Hematopoietic multipotent progenitor cell treated with erythropoietin and hydrocortisone succinate and interleukin-3 and kit ligand, for 17 days (in vitro differentiated cells): ENCODE measurements at places on chromosomes 5 and 9.

- no peak for DNase-seq
Measured at GRCh38 chr5:73629456-73629855, 3.5 kb downstream of the ARHGEF28 start.

DNA sequence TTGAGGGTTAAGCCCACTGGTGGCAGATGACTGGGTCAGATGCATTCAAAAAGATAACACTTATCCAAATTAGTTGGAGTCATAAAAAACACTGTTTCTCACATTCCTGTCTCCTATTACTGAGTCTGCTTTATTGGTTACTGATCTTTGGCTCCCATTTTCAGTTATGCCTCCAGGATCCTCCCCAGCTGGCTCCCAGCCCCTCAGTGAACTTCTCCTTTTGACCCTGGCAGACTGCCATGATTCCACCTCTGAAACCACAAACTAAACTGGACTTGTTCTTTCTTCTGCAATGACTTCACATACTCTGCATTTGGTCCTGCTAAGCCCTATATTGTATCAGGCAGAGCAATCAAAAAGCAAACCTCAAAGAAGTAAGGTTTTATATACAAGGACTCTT is 860.8 kb upstream of the DMAC1 start:
- DNase-seq, result no peak

GRCh38 chr9:116945817-116946216 is 258.7 kb downstream of the TRIM32 start:
- no peak for DNase-seq

GRCh38 chr9:88236511-88237478 is 98.5 kb upstream of the SPATA31C2 start:
- no peak for DNase-seq

DNA sequence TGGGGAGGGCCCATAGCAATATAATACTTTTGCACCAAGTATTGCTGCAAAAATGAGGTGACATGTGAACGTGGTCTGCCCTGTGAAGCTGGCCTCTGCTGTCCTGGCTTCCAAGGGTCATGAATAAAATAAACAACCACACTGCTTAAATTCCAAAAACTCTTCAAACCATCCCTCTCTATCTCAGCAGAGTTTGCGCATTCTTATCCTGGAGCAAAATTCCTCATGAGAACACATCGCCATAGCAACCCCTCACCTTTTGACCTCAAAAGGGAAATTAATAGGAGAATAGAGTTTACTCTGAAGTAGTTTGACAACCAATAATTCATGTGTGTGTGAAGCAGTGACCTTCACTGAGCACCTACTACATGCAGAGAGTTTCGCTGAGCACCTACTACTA is 342.9 kb downstream of the SPOCK1 start:
- DNase-seq, result no peak

DNA sequence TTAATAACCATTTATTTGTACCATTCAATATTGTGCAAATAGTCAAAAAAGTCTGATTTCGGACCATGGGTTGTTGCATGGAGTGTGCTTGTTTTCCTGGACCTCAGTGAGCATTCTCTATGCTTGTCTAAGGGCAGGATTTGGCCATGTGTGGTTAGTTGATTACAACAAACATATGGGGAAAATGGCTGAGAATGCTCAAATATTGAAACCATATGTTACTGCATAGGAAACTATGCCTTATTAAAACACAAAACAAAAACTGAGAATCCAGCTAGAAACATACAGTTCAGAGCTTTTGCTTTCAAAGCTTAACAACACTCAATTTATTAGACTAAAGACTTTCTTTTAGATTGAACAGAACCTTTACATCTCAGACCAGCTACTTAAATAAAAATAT is 928.3 kb downstream of the NR2F1-AS1 start:
- DNase-seq, result no peak

DNA sequence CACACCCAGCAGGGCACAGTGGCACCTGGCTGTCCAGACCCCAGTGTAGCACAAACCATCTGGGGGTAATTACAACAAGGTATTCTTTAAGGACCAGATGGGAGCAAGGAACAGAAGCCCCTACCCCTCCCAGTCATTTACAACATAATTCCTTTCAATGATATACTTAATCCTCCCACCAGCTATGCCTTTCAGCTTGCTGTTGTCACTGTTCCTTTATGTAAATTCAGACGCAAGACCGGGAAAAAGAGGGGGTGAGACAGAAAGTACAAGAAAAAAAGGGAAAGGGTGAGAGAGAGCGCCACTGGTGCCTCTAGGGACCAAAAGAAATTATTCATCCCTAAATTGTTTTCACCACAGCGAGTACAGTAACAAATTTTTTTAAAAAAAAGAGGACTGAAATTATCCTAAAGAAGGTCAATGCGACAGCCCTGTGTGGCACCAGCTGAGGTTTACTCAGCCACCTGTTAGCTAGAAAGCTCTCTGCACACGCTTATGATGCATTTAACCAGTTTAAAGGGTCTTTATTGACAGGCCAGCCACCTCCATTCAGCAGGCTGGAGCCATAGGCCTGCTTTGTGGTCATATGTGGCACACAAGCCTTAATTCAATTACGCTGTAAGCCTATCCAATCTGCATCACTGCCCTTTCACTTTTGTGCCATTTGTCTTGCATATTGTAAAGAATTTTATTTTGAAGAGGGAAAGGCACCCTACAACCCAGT is 210.2 kb upstream of the ISL1 start:
- DNase-seq, result no peak

GRCh38 chr9:76716085-76716672 is 48.1 kb upstream of the PCA3 start:
- no peak for DNase-seq

- DNase-seq, result no peak
Measured at GRCh38 chr5:5199495-5199894, 59.4 kb downstream of the ADAMTS16 start.

DNA sequence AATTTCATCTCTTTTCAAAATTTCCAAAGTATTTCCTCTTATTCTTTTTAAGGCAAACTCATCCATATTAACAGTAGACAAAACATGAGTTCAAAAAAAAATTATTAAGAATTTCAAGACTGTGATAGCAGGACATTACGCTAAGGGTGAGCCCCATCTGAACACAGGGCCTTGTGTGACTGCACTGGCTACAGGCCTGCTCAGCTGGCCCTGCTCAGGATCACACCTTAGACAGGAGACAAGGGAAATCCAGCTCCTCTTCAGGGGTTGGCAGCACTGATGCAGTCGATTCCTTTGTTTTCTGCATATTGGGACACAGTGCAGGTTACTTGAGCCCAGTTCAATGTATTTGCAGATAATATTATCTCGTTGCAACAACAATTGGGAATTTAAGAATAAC is 444.7 kb downstream of the PLK2 start:
- peak; percentile 2 for DNase-seq

DNA sequence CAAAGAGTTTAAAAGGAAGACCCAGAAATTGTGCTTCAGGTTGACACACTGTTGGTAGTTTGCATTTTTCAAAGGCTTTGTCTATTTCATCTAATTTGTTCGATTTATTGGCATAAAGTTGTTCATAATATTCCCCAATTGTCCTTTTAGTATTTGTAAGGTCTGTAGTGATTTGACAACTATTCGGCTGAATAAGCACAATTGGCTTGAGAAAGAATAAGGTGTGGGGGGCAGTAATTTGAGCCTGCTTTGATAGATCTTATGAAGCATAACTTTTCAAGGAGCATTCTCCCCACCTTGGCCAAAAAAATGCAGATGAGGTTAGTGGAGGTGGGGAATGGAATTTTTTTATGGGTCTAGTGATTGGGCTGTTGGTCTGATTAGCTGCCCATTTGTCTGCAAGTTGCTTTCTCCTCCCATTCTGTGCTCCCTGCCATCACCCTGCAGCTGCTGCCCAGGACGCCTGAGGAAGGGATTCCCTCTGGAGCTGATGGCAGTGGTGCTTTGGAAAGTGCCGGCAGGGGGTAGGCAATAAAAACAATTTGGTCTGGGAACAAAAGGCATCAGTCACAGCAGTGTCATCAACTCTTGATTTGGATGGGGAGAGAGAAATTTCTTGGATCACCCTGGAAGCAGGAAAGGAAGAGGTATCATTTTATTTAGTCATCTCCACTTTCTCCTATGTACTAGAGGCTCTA is 26.6 kb downstream of the WNT8A start:
- no peak for DNase-seq

GRCh38 chr5:53488195-53488722 is 7.8 kb downstream of the FST start:
- DNase-seq, result no peak

DNA sequence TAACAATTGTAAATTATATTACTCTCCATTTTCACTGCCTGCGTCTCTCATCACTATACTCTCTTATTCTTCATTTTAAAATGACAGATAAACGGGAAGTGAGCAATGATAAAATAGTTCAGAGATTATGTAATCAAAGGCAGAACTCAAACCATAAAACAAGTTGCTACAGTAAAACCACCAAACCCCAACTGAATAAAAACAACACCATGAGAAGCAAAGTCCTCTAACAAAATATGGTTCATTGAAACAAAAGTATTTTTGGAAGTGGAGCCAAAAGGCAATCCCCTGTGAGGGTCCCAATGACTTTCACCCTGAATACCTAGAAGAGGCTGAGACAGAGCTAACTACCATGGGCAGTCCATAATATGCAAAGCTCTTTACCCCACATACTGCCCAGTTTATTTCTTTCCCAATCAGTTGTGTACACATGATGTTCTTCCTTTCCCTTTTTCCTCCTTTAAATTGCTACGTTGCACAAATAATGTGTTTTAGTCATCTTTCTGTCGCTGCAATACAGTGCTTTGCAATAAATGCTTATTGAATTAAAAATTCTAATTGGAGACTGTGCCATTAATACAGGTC is 64.0 kb upstream of the PTGER4 start:
- DNase-seq, result no peak

GRCh38 chr9:132242621-132243155 is 80.8 kb downstream of the NTNG2 start:
- DNase-seq, result no peak

GRCh38 chr9:36632892-36633291 is 60.2 kb downstream of the MELK start:
- DNase-seq, result no peak

- no peak for DNase-seq
Measured at GRCh38 chr9:108724652-108725051, 131.1 kb downstream of the ACTL7B start.

DNA sequence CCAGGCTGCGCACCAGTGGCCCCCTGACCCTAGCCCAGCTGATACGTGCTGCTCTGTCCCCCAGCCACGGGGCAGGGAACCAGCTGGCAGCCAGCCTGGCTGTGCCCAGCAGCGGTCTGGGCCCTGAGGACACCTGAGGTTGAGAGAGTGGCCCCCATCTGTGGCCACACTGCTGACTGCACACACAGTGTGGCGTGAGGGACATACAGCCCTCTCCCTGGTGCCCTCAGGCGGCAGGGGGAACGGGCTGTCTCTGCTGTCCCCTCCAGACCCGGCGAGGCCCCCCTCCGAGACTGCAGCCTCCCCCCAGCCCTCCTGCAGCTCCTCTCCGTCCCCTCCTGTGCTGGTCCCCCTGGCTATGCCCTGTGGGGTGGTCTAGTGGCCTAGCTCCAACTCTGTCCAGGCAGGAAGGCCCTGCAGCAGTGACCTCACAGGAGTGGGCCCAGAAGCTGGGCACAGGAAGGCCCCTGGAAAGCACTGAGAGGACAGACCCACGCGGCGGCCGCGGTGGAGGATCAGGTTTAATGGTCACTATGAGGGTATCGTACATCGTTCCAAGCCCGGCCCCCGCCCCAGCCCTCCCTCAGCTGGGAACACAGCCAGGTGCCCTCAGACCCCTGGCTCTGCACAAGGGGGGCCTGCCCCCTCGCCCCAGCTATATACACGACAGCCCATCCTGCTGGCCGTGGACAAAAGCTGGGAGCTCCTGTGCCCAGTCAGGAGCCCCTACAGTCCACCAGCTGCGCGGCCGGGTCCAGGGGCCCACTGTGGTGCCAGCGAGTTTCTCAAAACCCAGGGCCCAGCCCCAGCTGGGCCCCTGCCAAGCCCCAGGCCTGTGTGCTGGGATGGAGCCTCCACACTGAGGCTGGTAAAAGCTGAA is 6.8 kb upstream of the ENTPD8 start:
- no peak for DNase-seq

GRCh38 chr9:87599901-87600610 is 102.4 kb downstream of the DAPK1 start:
- no peak for DNase-seq

- no peak for DNase-seq
Measured at GRCh38 chr9:95819636-95820035, 55.9 kb upstream of the ERCC6L2 start.

- no peak for DNase-seq
Measured at GRCh38 chr5:168317096-168317520, 25.7 kb downstream of the WWC1 start.

DNA sequence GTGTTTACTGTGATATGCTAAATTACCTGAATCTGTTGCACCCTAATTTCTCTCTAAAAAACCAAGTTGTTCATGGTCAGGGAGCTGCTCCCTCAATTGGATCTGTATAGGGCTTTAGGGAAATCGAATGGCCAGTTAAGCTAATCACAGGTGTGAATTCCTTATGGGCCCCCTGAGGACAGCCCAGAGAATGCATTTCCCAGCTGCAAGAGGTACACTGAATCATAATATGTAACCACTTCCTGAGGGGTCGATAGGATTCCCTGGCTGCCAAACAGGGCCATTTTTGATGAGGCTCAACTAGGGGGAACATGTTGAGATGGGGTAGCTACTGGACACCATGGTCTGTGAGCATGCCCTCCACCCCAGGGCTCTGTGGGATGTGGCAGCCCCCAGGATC is 478.6 kb downstream of the CCDC171 start:
- no peak for DNase-seq

- no peak for DNase-seq
Measured at GRCh38 chr9:93220627-93221026, 36.7 kb downstream of the WNK2 start.

GRCh38 chr5:36059571-36060419 is 6.9 kb downstream of the UGT3A2 start:
- DNase-seq, result no peak

DNA sequence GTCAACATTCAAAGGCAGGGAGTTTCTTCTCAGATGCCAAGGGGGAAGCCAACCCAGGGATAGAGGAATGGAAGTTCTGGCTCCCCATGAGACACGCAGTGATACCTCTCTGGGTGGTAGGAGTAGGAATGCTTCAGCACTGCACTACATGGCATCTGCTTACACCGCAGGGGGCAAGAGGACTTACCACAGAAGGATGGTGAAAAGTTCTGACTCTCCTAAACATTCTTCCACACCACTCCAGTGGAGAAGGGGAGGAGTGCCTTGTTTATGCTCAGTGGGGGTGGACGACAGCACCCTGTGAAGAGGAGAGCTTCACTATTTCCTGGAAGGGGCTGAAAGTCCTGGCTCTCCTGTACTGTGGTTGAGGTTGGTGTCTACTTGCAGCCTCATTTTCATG is 1011.3 kb upstream of the WWC1 start:
- DNase-seq, result no peak
